ENCODE measurements at places on chromosomes 1 and 21. TPM values are rescaled to one million over a fixed set of nuclear protein-coding genes. Genes with fewer than 3 reads are reported as not detected.
A peak's percentile ranks its signal among the peaks of the same experiment; 100 is the strongest.

DNA sequence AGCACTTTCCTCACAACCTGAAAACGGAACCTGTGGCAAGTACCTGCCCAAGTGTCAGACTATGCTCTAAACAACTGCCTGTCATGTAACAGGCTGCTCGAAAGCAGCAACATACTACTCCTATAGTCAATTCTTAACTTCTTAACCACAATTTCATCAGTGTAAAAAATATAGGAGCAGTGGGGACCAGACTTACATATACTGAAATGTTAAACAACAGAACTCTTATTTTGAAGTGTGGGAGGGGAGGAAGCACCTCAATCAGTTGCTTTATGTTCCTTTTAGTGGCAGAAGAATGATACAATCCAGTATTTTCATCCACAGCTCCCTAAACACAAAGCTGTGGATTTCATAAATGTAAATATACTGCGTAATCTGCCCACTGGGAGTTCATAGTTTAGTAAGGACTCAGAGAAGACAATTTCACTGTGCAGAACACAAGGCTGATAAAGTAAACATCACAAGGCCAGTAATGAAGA is 44.2 kb downstream of the WLS start:
- no peak for DNase-seq
- H3K27ac ChIP-seq, result no peak overlapping the region
- no peaks in the 10 kb centered on the region for H3K27me3 ChIP-seq
- no peak overlapping the region for H3K4me3 ChIP-seq
- no peaks in the 10 kb centered on the region for H3K36me3 ChIP-seq

- no peaks in the 10 kb centered on the region for H3K27me3 ChIP-seq
- no peak overlapping the region for H3K27ac ChIP-seq
- no peaks in the 10 kb centered on the region for H3K4me1 ChIP-seq
- peaks cover 10% of the 10 kb centered on the region for H3K36me3 ChIP-seq
Measured at GRCh38 chr1:58528518-58528917, 18.0 kb downstream of the OMA1 start.

DNA sequence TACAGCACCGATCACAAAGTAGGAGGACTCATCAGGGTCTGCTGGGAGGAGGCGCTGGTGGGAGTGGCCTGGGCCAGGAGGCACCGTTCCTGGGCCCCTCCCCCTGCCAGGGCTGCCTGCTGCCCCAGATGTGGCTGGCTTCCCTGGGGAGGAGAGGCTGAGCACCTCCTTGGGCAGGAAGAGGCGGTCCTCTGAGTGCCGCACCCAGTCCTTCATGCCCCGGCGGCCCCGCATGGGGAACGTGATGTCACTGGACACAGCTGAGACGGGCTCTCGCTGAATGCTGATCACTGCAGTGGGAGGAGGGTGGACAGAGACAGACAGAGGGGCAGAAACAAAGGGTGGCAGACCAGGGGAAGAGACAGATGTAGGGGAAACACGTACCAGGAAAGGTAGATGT is 24.8 kb downstream of the ADGRB2 start:
- H3K4me1 ChIP-seq, result no peaks in the 10 kb centered on the region
- H3K4me3 ChIP-seq, result no peak overlapping the region
- no peaks in the 10 kb centered on the region for H3K36me3 ChIP-seq

DNA sequence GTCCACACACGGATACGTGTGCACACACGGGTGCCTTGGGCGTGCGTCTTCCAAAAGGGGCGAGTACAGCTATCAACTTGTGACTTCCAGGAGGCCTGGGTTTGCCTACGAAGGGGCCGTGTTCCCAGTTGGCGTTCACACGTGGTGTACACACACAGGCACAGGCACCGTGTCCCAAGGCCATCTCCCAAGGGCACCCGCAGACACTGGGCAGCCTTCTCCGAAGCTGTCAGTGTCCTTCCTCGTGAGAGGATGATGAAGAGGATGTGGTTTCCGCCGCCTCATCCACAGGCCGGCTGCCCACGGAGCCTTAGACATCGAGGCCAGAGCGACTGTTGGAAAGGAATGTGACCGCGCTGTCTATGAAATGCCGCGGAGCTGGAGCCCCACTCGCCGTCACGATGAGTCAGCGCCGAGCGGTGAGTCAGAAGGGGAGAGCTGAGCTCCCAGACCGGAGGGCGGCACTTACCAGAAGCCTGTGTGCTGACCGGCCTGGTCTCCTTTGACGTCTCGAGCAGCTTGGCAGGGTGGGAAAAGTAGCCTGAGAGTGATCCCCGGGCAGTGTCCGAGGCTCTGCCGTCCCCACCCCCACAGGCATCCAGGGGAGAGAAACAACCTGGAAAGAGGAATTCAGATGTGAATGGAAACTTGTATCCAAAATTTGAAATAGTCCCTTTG is 141.4 kb upstream of the ARHGEF16 start:
- no peak overlapping the region for H3K4me3 ChIP-seq
- H3K36me3 ChIP-seq, result no peaks in the 10 kb centered on the region
- peak; percentile 94 for DNase-seq
- no peaks in the 10 kb centered on the region for H3K27me3 ChIP-seq
- H3K4me1 ChIP-seq, result peaks cover 28% of the 10 kb centered on the region
- H3K27ac ChIP-seq, result peak overlapping the region; percentile 92

GRCh38 chr1:32715901-32716311 is 13.3 kb upstream of the SYNC start:
- no peaks in the 10 kb centered on the region for H3K27me3 ChIP-seq
- H3K27ac ChIP-seq, result peak overlapping the region; percentile 56
- no peak overlapping the region for H3K4me3 ChIP-seq
- no peak for DNase-seq

DNA sequence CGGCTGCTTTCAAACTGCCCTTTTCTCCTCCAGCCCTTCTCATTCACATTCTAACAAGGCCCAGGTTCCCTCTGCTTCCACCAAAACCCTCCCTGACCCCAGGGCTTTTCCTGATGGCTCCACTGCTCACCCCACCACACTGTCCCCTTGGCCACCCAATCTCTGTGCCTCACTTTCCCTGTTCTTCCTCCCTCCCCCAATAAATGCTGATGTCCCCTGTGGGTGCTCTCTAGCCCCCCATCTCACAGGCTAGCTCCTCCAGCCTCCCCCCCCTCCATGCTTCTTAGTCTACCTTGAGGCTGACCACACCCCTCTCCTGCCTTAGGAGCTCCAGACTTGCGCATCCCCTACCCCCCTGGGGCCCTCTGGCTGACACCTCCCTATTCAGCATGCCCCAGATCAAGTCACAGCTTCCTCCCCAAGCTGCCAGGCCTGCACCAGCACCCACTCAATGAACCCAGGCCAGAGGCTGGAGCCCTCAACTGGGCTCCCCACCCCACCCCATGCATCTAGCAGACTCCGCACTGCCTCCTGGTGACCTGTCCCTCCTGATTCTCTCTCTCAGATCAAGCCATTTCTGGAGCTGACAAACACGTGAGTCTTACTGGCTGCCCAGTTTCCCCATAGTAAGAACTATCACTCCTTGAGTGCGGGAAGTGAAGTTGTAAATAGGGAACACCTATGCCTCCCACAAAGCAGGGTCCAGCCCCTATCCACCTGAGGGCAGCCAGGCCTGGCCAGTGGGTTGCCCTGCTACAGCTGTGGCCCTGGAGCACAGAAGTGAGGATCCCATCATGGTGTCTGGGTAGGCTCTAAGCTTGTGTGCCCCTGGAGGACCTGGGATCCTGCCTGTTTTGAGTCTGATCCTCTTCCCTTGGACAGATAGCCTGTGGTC is 117.9 kb downstream of the DMRTB1 start:
- H3K27ac ChIP-seq, result no peak overlapping the region
- DNase-seq, result peak; percentile 48
- no peak overlapping the region for H3K4me3 ChIP-seq
- H3K36me3 ChIP-seq, result no peaks in the 10 kb centered on the region
- no peaks in the 10 kb centered on the region for H3K4me1 ChIP-seq

GRCh38 chr1:155978973-155979429 is 654 bp upstream of the ARHGEF2 start:
- H3K27ac ChIP-seq, result peak overlapping the region; percentile 93
- DNase-seq, result no peak
- H3K27me3 ChIP-seq, result no peaks in the 10 kb centered on the region
- H3K4me1 ChIP-seq, result peaks cover 78% of the 10 kb centered on the region

GRCh38 chr1:54811739-54812655 is 10.9 kb upstream of the TTC22 start:
- no peak overlapping the region for H3K27ac ChIP-seq
- H3K4me1 ChIP-seq, result no peaks in the 10 kb centered on the region
- no peaks in the 10 kb centered on the region for H3K27me3 ChIP-seq
- DNase-seq, result no peak

- no peak overlapping the region for H3K27ac ChIP-seq
- H3K4me1 ChIP-seq, result peaks cover 15% of the 10 kb centered on the region
- DNase-seq, result peak; percentile 82
- H3K36me3 ChIP-seq, result no peaks in the 10 kb centered on the region
- H3K4me3 ChIP-seq, result no peak overlapping the region
Measured at GRCh38 chr1:15323351-15323988, 76.4 kb downstream of the FHAD1 start.

DNA sequence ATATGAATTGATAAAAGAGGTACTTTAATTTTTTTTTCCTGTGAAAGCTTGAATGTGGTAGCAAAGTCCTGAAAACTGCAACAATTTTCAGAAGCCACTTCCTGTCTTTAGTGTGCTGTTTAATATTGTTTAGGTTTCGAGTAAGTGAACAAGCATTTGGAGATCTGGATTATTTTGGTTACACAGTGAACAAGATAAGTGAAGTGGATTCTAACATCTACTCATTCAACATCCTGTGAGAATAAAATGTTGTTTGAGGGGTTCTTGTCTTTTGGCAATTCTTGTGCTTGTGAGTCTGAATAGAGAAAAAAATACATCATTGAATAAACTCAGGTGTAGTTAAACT is 35.2 kb upstream of the PLA2G4A start:
- no peak overlapping the region for H3K27ac ChIP-seq
- no peaks in the 10 kb centered on the region for H3K4me1 ChIP-seq
- H3K27me3 ChIP-seq, result no peaks in the 10 kb centered on the region
- H3K36me3 ChIP-seq, result no peaks in the 10 kb centered on the region

DNA sequence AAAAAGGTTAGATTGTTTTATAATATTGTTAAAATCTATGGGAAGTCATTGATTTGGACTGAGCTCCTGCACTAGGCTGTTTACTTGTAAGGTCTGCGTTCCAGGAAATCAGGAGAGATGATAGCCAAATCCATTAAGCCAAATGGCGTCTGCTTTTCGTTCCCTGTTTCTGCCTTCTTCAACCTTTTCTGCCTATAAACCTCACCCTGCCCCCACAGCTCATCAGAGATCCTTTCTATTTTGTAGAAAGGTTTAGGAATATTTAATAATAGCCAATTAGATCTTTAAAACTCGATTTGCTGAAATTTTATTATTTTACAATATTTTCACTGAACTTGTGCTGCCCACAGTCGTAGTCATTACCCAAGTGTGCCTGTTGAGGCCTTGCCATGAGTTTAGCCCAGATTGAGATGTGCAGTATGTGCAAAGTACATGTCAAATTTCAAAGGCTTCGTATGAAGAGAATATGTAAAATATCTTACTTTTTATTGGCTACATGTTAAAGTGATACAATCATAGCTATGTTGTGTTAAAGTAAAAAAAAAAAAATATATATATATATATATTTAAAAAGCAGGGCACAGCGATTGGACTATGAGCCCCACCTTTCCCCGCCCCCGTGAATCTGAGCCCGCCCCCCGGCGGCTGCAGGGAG is 444 bp upstream of the IARS2 start:
- H3K36me3 ChIP-seq, result peaks cover 16% of the 10 kb centered on the region
- no peak overlapping the region for H3K27ac ChIP-seq
- H3K4me3 ChIP-seq, result peak overlapping the region; percentile 96

- no peaks in the 10 kb centered on the region for H3K36me3 ChIP-seq
- H3K27ac ChIP-seq, result no peak overlapping the region
- no peak overlapping the region for H3K4me3 ChIP-seq
- no peaks in the 10 kb centered on the region for H3K4me1 ChIP-seq
Measured at GRCh38 chr1:20702416-20702815, 15.4 kb downstream of the KIF17 start.

- DNase-seq, result no peak
- H3K36me3 ChIP-seq, result no peaks in the 10 kb centered on the region
- H3K4me3 ChIP-seq, result no peak overlapping the region
- H3K4me1 ChIP-seq, result no peaks in the 10 kb centered on the region
- H3K27ac ChIP-seq, result no peak overlapping the region
Measured at GRCh38 chr1:80523861-80524260, 1276.9 kb upstream of the ADGRL2 start.

GRCh38 chr1:92990828-92991227 is 29.6 kb upstream of the DIPK1A start:
- no peaks in the 10 kb centered on the region for H3K27me3 ChIP-seq
- DNase-seq, result no peak
- H3K4me1 ChIP-seq, result no peaks in the 10 kb centered on the region
- no peaks in the 10 kb centered on the region for H3K36me3 ChIP-seq

DNA sequence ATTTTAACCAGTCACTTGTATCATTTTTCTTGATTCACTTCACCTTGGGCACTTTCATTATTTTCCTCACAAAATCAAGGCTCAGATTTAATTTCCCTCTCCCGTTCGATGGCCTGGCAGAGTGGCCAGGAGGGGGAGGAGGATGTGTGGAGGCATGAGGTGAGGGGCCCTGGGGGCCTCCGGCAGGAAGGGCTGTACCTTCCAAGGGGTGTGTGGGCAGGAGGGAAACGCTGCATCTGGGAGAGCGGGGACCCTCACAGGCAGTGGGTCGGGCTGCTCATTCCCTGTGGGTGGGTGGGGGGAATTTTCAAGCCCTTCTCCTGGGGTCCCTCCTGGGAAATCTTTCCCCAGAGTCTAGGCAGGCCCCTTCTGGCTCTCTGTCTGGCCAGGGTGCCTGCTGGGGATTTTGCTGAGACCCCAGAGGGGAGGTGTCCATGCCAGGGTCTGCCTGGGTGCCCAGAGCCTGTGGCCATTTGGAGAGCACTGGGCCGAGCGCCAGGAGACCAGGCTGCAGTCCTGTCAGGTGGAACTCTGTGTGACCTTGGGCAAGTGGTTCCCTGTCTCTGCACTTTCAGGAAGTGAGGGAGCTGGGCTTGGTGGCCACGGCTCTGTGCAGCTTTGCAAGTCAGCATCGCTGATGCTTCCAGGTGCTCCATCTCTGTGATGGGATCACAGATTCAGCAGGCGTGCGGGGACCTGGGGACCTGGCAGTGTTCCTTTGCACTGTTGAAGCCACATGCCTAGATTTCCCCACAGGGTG is 81.9 kb upstream of the C1orf174 start:
- H3K27me3 ChIP-seq, result peaks cover 12% of the 10 kb centered on the region
- no peak overlapping the region for H3K27ac ChIP-seq
- H3K4me1 ChIP-seq, result no peaks in the 10 kb centered on the region
- no peak for DNase-seq

GRCh38 chr21:28699596-28700259 is 292.9 kb downstream of the LTN1 start:
- H3K36me3 ChIP-seq, result no peaks in the 10 kb centered on the region
- peaks cover 6% of the 10 kb centered on the region for H3K4me1 ChIP-seq
- no peak overlapping the region for H3K4me3 ChIP-seq
- no peak overlapping the region for H3K27ac ChIP-seq

The FCRL4 gene
- total RNA-seq, result not detected

The ODR4 gene
- total RNA-seq, result 21.6 TPM

The RGS8 gene
- total RNA-seq, result not detected

The CD1E gene
- 3.8 TPM for total RNA-seq

The SPRR1B gene
- total RNA-seq, result not detected

The ADAMTSL4 gene
- total RNA-seq, result 99.2 TPM

The PLEKHM2 gene
- total RNA-seq, result 90.9 TPM

The RAD54L gene
- total RNA-seq, result 1.0 TPM

The GUCA2A gene
- not detected for total RNA-seq

The PEAR1 gene
- 17.9 TPM for total RNA-seq

The S100A8 gene
- total RNA-seq, result 266 TPM

The CLCA4 gene
- not detected for total RNA-seq

The BCAN gene
- total RNA-seq, result not detected
